Endodermal cell (in vitro differentiated cells): ENCODE measurements at places on chromosomes 16 and 17. TPM values are rescaled to one million over a fixed set of nuclear protein-coding genes. Genes with fewer than 3 reads are reported as not detected.

DNA sequence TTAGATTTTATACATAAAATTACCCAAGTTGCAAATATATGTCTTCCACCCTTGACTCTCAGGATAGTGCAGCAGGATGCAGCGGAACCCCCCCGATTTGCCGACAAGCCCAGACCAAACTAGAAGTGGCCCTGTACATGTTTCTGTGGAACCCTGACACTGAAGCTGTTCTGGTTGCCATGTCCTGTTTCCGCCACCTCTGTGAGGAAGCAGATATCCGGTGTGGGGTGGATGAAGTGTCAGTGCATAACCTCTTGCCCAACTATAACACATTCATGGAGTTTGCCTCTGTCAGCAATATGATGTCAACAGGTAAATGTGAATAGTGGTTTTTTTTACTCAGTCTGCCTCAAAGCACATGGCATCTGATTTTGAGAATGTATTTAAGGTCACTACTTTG, 70.7 kb downstream of the OMG start:
- no peak overlapping the region for H3K27ac ChIP-seq
- H3K36me3 ChIP-seq = peaks cover 78% of the 10 kb centered on the region
- H3K27me3 ChIP-seq = no peaks in the 10 kb centered on the region
- DNase-seq = no peak

DNA sequence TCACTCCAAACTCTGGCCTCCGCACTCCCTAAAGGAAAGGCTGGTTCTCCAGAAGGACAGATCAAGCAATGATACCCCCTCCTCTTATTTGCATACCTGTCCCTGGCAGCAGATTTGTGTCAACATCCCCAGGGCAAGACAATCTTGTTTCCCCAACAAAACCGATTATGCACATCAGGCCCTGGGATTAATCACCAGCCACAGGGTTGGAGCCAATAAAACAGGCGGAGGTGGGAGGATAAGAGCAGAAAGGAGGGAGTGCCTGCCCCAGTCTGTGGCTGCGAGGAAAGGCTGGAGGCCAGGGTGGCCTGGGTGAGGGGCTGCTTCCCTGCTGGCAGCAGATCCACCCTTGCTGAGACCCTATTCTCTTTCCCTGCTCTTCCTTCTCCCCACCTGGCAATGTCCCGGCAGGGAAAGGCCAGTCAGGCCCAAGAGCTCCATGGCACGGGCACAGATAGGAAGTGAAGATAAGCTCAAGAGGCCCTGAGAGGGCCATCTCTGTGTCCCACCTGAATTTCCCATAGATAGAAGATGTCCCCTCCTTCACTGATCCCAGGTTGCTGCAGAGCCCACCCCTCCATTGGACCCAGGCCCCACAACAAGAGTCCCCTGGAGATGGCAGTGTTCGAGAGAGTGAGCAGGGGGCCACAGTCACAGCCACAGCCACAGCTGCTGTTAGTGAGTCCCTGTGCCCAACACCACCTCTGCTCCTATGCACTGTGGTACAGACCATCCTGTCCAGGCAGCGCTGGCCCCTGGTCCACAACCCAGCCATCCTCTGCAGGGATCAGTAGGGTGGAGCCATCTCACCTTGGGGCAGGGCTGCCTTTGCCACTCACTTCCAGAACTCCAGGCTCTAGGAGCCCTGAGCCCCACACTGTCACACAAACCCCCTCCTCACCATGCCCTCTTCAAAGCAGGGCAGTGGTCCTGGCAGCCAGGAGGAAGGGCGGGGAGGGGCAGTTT, 137.5 kb downstream of the SDK2 start:
- no peak overlapping the region for H3K27ac ChIP-seq
- H3K4me3 ChIP-seq = no peak overlapping the region
- no peak for DNase-seq
- H3K4me1 ChIP-seq = no peaks in the 10 kb centered on the region
- no peaks in the 10 kb centered on the region for H3K27me3 ChIP-seq

DNA sequence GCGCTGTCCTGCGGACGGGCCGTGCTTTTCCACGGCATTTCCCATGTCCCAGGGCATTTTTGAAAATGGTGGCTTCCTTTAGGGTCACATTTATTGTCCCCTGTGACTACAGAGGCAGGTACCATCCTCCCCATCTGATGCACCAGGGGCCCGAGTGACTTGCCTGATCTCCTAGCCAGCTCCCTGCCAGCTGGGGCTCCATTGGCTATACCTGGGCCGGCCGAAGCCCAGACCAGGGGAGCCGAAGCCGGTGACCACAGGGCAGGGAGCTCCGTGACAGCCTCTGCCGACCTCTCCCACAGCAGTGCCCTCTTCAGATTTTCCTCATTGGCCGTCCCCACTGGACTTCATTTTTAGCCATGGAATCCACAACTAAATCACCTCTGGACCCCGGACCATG, 170.6 kb downstream of the RBFOX3 start:
- H3K27ac ChIP-seq = no peak overlapping the region
- H3K4me1 ChIP-seq = no peaks in the 10 kb centered on the region
- H3K4me3 ChIP-seq = no peak overlapping the region
- DNase-seq = no peak

RAMP2 gene
- total RNA-seq = 4.2 to 5.1 TPM (median 4.8 TPM) in 3 replicates

FZD2 gene
- total RNA-seq = 20.6 and 23.0 TPM in 2 replicates

KRTAP4-9 gene
- total RNA-seq = not detected in 2 replicates

PPP1R9B gene
- 23.6 to 34.6 TPM (median 32.6 TPM) in 3 replicates for total RNA-seq

ZNF263 gene
- total RNA-seq = 31.6 to 33.1 TPM (median 31.8 TPM) in 3 replicates
